ENCODE measurements at places on chromosomes 1 and 21. TPM values are rescaled to one million over a fixed set of nuclear protein-coding genes. Genes with fewer than 3 reads are reported as not detected.

GRCh38 chr1:100834777-100835660 lies 59.6 kb downstream of the EXTL2 start:
- no peak for DNase-seq

GRCh38 chr1:153612755-153613331 lies at the start of gene S100A16:
Gene S100A16 (minus strand): TSS chr1:153613137. CDS start chr1:153608151, 4,986 bp downstream.
- DNase-seq, result peak; percentile 71

GRCh38 chr1:14663773-14664172 lies 65.3 kb downstream of the KAZN start:
- DNase-seq, result no peak

DNA sequence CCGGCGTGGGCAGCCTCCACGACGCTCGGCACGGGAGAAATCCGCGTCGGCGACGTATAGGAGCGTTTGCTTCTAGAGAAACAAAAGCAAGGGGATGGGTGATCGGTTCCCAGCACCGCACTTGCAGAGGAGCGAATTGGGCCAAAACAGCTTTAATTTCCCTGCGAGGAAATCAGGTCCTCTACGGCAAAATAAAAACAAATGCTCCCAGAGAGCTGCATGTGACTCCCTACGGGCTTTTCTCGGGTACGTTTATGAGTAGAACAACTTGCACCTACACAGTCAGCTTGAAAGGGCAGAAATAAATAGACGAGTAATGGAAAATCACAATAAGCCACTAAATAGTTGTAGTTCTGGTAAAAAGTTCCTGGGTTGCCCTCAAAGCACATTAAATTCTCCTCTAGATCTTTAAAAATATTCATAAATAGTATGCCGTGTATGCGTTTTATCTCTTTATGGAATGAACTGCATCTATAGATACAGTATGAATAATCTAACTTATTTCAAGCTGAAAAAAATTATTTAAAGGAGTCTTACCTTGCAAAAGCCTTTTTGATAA lies 1.2 kb downstream of the NHLH2 start:
- DNase-seq, result no peak

GRCh38 chr1:119347858-119348257 lies 20.7 kb upstream of the HAO2 start:
- DNase-seq, result no peak

DNA sequence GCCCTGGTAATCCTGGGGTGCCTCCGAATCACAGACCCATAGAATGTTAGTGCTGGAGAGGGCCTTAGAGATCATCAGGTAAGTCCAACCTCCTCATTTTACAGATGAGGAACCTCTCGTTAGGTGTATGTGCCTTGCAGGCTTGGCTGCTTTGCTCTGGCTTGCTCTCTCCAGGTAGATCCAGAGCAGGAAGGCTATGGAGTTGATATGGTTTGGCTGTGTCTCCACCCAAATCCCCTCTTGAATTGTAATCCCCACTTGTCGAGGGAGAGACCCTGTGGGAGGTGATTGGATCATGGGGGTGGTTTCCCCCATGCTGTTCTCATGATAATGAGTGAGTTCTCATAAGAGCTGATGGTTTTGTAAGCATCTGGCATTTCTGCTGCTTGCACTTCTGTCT lies 186.0 kb upstream of the PLXNA2 start:
- no peak for DNase-seq

- DNase-seq, result peak; percentile 21
These were observed 50.3 kb downstream of the HIVEP3 start for GRCh38 chr1:41868241-41868998.

GRCh38 chr1:39369565-39369964 lies 121.9 kb upstream of the BMP8A start:
- no peak for DNase-seq

DNA sequence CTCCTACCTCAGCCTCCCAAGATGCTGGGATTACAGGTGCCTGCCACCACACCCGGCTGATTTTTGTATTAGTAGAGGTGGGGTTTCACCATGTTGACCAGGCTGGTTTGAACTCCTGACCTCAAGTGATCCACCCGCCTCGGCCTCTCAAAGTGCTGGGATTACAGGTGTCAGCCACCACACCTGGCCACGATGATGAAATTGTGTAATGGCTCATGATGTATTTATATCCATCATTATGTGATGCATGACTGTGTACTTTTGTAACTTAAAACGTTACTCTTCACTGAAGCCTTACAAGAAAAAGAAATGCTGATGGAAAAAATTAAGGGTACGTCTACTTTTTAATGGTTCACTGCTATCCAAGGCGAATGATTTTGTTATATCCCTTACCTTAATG lies 7.5 kb downstream of the TARDBP start:
- DNase-seq, result no peak

DNA sequence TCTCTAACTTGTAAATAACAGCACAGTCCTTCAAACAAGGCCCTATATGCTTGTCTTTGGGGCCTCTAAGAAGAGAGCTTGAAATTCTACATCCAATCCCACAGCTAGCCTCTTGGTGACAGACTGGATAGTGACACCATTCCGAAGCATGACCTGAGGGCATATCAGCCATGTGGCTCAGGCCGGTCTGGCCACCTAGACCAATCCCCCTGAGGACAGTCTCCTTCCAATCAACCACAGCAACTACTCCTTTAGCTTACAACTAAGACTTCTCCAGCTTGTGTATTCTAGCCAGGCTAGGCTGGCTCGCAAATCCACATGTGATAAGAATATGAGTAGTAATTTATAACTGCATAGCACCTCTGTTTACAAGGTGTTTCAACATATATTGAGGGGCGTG lies 14.0 kb downstream of the BCAR3 start:
- no peak for DNase-seq

DNA sequence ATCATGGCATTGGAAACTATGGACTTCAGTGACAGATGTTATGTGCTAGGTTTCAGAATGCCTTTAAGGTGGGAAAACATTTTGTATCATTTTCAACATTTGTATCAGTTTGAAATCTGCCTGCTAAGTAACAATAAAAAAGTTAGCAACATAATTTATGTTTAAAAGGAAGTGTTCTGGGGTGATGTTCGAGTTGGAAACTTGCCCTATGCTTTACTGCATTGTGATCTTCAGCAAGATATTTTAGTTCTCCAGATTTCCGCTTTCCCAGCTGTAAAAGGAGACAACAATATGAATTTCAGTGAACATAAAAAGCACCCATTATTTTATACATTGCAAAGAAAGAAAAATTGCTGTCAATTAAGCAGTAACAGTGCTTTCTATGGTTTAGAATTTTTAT lies 187.4 kb downstream of the DISC1 start:
- no peak for DNase-seq

- peak; percentile 80 for DNase-seq
These were observed 1.6 kb upstream of the STK40 start for GRCh38 chr1:36387141-36387949.

GRCh38 chr1:101220906-101221305 lies 15.9 kb upstream of the S1PR1 start:
- no peak for DNase-seq

GRCh38 chr1:185474440-185475149 lies 157.6 kb upstream of the IVNS1ABP start:
- DNase-seq, result no peak

DNA sequence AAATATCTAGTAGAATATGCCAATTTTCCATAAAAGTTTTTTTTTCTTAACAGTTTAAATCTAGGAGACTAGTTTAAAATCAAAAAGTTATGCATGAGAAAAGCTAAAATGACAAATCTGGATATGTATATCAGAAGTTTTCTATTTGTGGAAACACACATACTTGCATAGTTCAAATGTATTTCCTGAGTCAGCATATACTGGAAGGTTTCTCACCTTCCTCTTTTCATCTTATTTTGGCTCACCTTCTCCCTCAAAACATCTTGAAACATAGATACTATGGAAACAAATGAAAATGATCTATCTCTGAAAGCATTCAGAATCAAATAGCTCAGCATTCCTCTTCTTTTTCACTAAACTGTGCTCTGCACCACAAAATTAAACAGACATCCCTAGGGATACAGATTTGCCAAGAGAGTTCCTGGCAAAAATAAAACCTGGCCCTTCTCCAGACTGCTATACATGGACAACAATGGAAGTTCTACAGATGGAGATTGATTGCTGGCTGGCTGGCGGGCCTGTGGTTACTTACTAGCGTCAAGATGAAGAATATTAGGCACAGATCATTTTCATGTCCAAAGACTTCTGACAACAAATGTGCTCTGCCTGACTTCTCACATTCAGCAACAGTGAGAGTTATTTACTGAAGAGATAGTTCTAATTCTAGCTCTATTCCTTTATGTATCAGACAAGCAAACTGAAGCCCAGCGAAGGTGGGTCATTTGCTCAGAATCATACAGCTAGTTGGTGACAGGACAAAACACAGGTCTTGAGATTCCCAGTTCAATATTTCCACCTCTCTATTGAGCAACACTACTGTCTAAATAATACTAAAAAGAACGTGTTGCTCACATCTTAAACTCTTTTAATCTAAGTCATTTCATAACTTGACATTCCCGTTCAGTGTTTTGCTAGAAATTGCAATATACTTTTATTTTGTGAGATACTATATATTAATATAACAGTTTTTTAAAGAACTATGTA lies 26.6 kb downstream of the DIPK1A start:
- peak; percentile 45 for DNase-seq

DNA sequence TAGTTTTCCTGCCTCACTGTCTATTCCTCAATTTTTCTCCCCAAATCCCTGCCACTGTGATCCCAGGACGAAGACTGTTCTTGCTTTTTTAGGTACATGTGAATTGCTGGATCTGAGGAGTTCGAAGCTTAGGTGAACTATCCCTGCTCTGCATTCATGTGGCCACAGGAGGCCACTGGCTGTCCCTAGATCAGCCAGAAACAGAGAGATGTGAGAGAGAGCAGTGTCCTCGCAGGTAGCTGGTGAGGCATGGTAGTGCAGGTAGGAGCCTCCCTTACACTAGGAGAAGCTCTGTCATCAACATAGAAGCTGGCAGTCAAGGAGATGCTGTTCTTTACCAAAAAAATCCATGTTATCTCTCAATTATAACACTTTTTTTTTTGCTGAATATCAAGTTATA lies 71.5 kb downstream of the USP24 start:
- DNase-seq, result no peak

DNA sequence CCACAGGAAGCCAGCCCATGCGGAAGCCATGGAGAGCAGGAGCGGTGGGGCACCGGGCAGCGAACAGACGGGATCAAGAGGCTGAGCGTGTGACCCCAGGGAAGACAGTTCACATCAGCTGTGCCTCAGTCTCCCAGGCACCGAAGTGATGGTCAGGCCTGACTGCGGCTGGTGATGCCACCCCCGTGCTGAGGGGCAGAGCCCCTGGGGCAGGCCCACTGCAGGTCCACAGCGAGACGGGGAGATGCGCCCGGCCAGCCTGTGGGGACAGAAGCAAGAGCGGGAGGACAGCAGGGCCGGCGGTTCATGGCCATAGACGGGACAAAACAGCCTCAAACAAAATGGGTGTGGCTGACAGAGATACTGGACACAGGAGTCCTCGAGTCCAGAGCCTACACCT lies 93.8 kb downstream of the RIPK4 start:
- no peak for DNase-seq

GRCh38 chr1:10789047-10789791 lies 7.2 kb downstream of the CASZ1 start:
- DNase-seq, result no peak

GRCh38 chr1:2543543-2544092 lies 12.6 kb upstream of the TNFRSF14 start:
- DNase-seq, result no peak

- DNase-seq, result peak; percentile 90
These were observed 17.4 kb downstream of the CELA3A start for GRCh38 chr1:22018583-22019559.

DNA sequence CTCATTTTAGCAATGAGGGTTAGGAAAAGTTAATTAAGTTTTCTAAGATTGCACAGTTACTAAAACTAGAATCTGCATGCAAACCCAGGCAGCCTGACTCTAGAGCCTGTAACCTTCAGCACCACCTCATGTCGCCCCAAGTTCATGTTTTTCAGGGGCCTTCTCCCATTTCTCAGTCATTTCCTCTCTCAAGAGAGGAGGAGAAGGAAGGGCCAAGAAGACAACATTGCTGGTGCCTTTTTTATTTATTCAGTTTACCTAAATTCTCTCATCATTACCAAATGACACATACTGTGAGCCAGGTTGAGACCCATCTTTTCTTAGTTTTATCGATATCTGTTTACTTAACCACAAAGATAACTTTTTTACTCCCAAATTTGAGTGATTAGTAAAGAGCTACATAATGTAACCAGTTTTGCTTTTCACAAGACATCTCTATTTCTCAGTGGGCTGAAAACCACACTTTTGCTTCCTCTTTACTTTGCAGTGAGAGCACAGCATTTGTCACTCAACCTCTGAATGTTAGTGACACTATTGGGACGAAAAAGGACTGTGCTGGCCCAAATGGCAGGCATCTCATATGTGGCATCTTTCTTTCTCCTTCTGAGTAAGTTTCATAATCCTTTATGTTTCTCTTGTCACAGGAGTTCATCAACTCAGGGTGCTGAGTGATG lies at the start of gene CD101:
Gene CD101, plus strand, starts transcription at position 507 of the 674 bp plus-strand sequence. Its CDS starts 58 bp downstream, at position 565.
- no peak for DNase-seq

GRCh38 chr21:43353282-43354025 lies 73.5 kb downstream of the SIK1 start:
- DNase-seq, result no peak

GRCh38 chr1:21955501-21956281 lies 18.6 kb upstream of the HSPG2 start:
- DNase-seq, result no peak

- DNase-seq, result no peak
These were observed 420.1 kb downstream of the DPYD start for GRCh38 chr1:97500760-97501159.

GRCh38 chr1:183572721-183573120 lies 17.5 kb downstream of the NCF2 start:
- DNase-seq, result no peak

DNA sequence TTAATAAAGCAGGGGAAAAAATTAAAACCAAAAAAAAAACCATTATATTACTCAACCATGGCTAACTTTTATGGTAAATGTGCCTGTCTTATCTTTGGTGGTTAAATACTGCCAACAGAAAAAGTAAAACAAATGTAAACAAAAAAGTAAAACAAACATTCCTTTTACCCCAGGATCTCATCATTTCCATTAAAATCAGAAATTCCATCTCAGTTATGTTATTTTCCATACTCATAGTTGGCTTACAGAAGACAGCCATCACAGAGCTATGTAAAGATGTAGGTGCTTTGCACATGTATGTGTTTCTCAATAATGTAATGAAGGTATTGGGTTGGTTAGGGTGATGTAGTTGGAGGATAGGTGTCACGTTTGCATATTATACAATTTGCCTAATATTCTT lies 185.0 kb downstream of the KCNK2 start:
- DNase-seq, result no peak

CR1L gene
- not detected for total RNA-seq

SLAMF9 gene
- total RNA-seq, result not detected

TUFT1 gene
- total RNA-seq, result 118 TPM

ATAD3A gene
- 42.0 TPM for total RNA-seq

RHBG gene
- not detected for total RNA-seq

RHCE gene
- total RNA-seq, result 0.15 TPM

NFIA gene
- total RNA-seq, result 8.2 TPM

LCE1C gene
- not detected for total RNA-seq

OR2T8 gene
- total RNA-seq, result not detected

OR10Z1 gene
- total RNA-seq, result not detected

RGS18 gene
- total RNA-seq, result not detected

HCRTR1 gene
- not detected for total RNA-seq

Measured in renal cortical epithelial cell (primary cell).